Stimulated activated CD8-positive, alpha-beta memory T cell treated with anti-CD3 and anti-CD28 coated beads, Interleukin-4, amount 100 ng/mL, for 48 hours (primary cell): ENCODE measurements at places on chromosomes 11 and 22.
A peak's percentile ranks its signal among the peaks of the same experiment; 100 is the strongest.

DNA sequence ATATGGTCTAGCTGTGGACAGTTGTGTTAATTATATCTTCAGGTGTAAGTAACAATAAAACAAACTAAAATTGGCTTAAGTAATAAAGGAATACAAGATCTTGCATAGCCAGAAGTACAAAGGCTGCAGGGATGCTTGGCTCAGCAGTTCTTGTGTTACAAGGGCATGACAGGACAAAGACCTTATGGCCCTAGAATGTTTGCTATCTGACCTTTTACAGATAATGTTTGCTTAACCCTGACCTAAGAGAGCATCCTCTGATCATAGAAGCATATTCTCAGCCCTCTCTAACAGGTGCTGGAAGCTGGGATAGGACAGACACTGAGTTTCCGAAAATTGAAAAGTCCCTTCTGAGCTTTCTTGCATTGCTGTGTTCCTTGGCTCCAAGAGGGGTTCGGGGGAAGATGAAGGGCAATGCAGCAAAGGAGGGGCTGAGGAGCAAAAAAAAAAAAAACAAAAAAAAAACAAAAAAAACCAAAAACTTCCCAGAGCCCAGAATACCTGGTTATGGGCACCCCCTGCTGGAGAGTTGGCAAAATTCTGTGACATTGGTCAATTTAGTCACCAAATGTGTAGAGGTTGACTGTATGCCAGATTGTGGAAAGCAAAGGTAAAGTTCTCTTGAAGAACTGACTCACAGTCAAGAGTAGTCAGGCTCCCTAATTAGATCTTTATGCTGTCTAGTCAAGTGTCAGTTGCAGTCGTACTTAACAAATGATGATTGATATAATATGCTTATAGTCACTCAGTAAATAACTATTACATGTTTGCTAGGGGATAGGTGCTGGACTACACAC lies 10.4 kb upstream of the HIKESHI start:
- peak; percentile 84 for DNase-seq

GRCh38 chr11:11253995-11254394 lies 99.1 kb downstream of the CSNK2A3 start:
- DNase-seq, result no peak

DNA sequence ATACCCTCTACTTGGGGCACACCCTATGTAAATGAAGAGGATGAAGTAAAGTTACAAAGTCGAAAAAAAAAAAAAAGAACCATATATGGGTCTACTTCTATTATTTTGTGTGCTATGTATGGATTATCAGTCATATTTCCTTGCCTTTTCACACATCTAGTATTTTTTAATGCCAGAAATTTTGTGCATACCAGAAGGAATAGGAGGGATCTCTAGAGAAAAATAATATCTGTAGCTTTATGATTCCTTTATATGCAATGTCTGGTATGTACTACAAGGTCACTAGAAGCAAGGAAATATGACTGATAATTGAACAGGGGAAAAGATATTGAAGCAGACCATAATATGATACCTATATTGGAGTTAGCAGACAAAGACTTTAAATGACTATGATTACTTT lies 713.4 kb downstream of the OPCML start:
- no peak for DNase-seq

GRCh38 chr11:17508306-17508705 lies 31.7 kb upstream of the ABCC8 start:
- DNase-seq, result no peak

DNA sequence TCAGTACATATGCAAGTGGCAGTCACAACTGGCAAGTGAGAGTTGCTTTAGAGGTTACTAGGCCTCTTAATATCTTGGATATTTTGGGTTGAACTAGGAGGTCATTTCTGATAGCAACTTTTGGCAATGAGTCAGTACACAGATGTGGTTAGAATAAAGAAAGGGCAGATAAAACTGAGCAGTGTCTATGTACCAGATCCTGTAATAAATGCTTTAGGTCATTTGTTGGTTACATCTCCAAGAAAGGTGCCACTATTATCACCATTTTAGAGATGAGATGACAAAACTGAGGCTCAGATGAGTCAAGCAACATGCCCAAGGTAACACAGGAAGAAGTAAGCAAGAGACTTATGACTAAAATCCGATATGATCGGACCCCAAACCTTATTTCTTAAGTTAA lies 25.0 kb downstream of the MAML2 start:
- DNase-seq, result no peak

DNA sequence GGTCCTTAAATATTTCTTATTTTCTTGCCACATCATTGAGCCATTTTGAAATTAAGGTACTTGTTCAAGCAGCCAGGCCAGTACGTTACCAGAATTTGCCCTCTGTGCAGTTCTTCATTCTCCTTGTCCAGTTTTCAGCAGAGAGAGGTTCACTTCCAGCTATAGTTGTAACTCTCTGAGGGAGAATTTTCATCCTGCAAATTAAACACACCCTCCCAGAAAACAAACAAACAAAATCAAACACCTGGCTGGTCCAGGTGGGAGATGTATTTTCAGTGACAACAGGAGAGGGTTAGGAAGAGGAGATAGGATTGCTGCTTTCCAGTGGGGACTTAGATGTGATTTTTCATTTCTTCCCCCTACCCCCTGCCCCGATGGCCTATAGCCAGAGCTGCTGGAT lies 45.0 kb downstream of the LHFPL7 start:
- DNase-seq, result no peak

DNA sequence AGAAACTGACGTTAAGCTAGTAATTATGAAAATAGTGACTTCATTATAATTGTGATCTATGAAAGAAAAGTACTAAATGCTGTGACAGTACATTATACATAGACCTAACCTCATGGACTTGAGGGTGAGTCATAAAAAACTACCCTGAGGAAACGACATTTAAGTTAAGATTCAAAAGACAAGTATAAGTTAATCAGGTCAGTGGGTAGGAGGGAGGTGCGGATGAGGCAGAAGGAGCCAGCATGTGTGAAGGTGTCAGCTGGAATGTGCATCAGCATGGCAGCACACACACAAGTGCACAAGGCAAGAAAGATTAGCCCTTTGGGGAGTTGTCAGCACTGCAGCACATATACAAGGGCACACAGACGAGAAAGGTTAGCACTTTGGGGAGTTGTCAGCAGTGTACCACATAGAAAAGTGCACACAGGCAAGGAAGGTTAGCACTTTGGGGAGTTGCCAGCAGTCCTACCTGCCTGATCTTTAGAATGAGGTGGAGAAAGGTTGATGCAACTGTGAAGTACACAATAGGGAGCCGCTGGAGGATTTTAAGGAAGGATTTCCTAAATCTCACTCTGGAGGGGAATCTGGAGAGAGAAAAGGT lies 31.6 kb upstream of the CAVIN3 start:
- peak; percentile 55 for DNase-seq

DNA sequence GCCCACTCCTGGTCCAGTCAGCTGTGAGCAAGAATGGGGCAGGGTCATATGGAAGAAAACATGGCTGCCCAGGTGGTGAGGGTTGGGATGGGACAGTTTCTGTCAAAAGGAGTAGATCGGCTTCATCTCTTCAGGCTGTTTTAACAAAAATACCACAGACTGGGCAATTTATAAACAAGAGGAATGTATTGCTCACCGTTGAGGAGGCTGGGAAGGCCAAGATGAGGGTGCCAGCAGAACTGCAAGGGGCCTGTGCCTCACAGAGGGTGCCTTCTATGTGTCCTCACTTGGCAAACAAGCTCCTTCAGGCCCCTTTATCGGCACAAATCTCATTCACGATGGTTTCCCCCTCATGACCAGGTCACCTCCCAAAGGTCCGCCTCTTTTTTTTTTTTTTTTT lies 18.1 kb upstream of the RELT start:
- no peak for DNase-seq

GRCh38 chr11:69339983-69340565 lies 46.1 kb downstream of the MYEOV start:
- DNase-seq, result peak; percentile 20

DNA sequence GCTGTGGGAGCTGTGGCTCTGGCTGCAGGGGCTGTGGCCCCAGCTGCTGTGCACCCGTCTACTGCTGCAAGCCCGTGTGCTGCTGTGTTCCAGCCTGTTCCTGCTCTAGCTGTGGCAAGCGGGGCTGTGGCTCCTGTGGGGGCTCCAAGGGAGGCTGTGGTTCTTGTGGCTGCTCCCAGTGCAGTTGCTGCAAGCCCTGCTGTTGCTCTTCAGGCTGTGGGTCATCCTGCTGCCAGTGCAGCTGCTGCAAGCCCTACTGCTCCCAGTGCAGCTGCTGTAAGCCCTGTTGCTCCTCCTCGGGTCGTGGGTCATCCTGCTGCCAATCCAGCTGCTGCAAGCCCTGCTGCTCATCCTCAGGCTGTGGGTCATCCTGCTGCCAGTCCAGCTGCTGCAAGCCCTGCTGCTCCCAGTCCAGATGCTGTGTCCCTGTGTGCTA lies 514 bp downstream of the KRTAP5-9 start:
- no peak for DNase-seq

GRCh38 chr11:79417069-79417920 lies 23.5 kb downstream of the TENM4 start:
- no peak for DNase-seq

- DNase-seq, result no peak
These were observed 9.7 kb downstream of the USP2 start for GRCh38 chr11:119371778-119372182.

- DNase-seq, result peak; percentile 10
These were observed 30.0 kb upstream of the MUC5AC start for GRCh38 chr11:1127664-1128162.

- no peak for DNase-seq
These were observed 23.1 kb downstream of the DDIAS start for GRCh38 chr11:82924522-82925224.

DNA sequence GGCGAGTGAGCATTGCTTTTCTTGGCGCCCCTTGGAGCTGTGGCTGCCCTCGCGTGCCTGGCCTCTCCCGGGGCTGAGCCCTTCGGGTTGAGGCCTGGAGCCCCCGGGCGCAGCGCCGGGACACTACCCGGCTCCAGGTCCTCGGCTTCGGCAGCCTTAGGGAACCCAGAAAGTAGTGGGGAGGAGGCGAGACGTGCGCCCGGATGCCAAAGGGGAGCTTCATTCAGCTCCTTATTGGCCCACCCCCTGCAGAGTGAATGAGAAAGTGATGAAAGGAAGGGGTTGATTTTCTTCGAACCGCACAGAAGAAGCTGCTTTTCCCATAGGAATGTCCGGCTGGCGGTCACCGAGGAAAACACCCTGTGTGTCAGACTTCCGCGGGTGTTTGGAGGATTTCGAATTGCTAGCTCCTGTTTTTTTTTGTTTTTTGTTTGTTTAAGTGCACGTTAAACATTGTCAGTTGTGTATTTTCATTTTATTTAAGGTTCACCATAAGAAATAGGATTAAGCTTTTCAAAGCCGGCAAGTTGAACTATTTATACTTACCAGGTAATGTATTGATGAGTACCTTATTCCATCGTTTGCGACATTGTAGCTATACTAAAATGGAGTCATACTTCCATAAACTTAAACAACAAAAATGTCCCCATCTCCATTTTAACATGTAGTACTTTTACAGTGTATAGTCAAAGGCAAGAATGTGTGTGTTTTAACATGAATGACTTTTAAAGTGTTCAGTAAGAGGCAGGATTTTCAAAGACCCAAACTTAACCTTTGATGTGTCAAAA lies 841 bp upstream of the EIF4G2 start:
- DNase-seq, result peak; percentile 59

GRCh38 chr11:72573855-72574445 lies 100.3 kb downstream of the PDE2A start:
- DNase-seq, result no peak

DNA sequence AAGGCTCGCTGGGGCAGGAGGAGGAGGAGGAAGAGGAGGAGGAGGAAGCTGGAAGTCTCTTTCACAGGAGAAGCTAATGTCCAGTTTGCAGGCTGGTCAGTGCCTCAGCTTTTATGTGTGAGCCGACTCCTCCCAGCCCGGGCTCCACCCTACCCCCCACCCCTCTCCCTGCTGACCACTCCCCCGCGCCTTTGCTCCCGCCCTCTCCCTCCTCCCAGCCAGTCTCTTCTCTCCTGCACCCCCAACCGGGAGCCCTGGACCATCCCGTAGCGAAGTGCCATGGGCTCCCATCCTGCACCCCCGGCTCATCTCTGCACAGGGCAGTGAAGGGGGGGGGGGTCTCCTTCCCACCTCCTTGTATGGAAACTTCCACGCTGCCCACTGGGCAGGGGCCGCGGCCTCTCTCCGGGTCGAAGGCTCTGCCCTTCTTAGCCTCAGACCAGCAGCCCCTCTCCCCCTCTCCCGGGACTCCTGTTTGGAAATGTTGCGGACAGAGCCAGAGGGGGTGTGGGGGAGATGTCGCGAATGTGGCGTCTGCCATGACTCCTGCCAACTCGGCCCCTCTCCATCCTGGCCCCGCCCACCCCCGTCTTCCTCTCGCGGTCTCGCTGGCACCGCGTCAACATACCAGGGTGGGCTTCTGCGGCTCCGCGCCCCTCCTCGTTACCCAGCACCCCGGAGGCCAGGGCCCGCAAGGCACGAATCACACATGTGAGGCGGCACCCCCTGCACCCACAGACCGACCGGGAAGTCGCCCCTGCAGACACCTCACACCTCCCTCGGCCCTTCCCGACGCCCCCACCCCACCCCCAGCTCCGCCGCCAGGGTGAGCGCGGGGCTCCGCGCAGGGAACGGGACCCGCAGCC lies 1.8 kb downstream of the IGF2 start:
- no peak for DNase-seq

DNA sequence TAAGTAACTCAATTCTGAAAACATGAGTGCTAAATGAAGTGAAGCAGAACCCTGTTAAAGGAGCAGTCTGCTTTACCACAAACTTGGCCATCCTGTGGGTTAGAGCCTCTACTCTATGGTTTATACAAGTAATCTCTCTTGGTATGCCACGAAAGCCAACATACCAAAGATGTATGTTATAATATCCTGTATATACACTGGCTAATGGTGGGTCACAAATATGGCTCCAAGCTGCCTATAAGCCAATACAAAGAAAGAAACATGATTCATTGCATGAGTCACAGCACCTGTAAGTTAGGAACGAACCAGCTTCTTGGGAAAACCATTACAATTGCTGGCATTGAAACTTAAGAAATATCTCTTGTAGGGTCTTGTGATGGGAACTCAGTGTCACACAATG lies 16.1 kb downstream of the XRRA1 start:
- peak; percentile 36 for DNase-seq

- DNase-seq, result no peak
These were observed 42.5 kb downstream of the SNX19 start for GRCh38 chr11:130873761-130874160.

- no peak for DNase-seq
These were observed 48.4 kb upstream of the HORMAD2 start for GRCh38 chr22:30031764-30032455.

DNA sequence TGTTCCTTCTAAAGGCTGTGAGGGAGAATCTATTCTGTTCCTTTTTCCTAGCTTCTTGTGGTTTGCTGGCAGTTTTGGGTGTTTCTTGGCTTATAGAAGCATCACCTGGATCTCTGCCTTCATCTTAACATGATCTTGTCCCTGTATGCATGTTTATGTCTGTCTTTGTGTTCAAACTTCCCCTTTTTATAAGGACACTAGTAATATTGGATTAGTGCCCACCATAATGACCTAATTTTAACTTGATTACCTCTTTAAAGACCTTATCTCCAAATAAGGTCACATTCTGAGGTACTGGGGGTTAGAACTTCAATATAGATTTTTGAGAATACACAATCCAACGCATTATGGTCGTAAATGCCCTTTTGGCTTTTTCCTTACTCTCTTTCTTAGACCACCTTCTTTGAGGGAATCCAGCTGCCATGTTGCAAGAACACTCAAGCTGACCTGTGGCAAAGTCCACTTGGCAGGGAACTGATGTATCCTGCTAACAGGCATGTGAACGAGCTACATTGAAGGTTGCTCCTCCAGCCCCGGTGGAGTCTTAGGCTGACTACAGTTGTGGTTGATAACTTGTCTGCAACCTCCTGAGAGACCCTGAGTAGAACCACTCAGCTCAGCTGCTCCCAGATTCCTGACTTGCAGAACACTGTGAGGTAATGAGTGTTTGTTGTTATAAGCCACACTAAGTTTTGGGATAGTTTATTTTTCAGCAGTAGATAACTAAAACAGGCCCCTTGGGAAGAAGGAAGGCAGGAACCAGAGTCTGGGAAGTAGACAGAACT lies 127.1 kb upstream of the OR9Q1 start:
- DNase-seq, result no peak
